ENCODE measurements at places on chromosomes 1 and 21.

DNA sequence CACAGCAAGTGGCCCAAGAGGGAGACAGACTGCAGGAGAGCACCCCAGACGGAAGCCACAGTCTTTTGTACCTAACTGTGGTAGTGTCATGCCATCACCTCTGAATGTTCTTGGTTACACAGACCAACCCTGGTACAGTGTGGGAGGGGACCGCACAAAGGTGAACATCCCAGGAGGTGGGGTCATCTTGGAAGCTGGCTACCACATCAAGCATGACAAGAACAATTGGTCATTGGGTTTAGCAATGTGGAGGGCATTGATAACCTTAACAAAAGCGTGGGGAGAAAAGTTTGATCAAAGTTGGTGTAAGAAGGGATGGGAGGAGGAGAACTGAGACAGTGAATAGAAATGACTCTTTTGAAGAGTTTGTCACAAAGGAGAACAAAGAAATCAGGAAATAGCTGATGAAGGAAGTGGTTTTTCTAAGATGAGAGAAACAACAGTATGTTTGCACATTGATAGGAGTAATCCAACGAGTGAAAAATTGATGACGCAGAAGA is 87.1 kb upstream of the CACNA1E start:
- H3K4me1 ChIP-seq = peaks cover 83% of the 10 kb centered on the region
- peak; percentile 39 for DNase-seq
- H3K4me3 ChIP-seq = peak overlapping the region; percentile 23
- peak overlapping the region; percentile 64 for H3K27ac ChIP-seq

GRCh38 chr1:4637616-4638344 is 16.6 kb upstream of the AJAP1 start:
- no peak overlapping the region for H3K4me3 ChIP-seq
- no peaks in the 10 kb centered on the region for H3K36me3 ChIP-seq
- no peaks in the 10 kb centered on the region for H3K27me3 ChIP-seq
- H3K4me1 ChIP-seq = no peaks in the 10 kb centered on the region
- no peak for DNase-seq
- H3K27ac ChIP-seq = no peak overlapping the region

- no peak for DNase-seq
- H3K4me1 ChIP-seq = peaks cover 20% of the 10 kb centered on the region
- H3K36me3 ChIP-seq = peaks cover 35% of the 10 kb centered on the region
- H3K27me3 ChIP-seq = no peaks in the 10 kb centered on the region
- peak overlapping the region; percentile 61 for H3K27ac ChIP-seq
- H3K4me3 ChIP-seq = no peak overlapping the region
Measured at GRCh38 chr1:113792986-113793385, 19.3 kb downstream of the RSBN1 start.

DNA sequence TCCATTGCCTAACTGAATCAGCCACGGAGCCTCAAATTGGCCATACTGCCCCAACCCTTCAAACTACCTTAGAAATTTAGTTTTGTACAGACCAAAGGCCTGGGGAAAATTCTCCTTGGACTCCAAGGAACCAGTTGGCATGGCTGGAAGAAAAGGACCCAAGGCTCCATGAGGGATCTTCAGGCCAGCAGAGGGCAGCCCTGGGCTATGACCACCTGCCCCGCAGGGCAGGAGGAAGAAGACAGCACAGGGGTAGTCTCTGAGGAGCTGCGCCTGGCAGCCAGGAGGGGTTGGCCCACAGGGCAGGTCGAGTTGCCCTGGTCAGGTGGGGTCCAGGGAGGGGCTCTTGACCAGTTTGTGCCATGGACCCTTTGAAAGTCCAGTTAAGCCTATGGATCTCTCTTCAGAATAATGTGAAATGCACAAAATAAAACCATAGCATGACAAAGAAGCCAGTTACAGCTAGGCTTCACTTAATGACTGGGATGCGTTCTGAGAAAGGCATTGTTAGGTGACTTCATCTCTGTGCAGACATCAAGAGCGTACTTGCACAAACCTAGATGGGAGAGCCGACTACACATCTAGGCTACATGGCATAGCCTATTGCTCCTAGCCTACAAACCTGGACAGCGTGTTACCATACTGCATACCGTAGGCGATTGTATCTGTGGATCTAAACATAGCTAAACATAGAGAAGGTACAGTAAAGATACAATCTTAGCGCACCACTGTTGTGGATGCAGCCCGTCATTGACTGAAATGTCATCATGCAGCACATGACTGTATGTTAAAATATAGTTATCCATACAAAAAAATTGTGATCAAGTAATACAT is 26.1 kb downstream of the CACNA1S start:
- H3K27me3 ChIP-seq = no peaks in the 10 kb centered on the region
- H3K4me1 ChIP-seq = peaks cover 4% of the 10 kb centered on the region
- H3K36me3 ChIP-seq = no peaks in the 10 kb centered on the region
- peak; percentile 19 for DNase-seq
- no peak overlapping the region for H3K4me3 ChIP-seq

DNA sequence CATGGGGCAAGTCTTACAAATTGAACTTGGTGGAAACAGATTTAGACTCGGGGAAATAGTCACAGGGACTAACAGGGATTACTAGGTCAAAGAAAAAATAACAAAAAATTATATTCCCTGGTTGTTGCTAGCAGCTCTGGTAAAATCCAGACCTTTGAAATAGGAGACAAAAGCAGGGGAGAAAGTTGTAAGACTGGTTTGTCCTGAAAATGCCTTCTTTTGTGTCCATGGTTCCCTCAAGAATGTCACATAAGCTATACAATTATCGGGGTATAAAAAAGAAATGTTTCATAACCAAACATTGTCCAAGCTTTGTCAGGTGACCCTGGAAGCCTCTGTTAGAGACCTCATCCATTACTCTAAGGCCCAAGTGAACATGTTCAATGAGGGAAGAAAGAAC is 33.1 kb downstream of the KIAA0319L start:
- H3K36me3 ChIP-seq = no peaks in the 10 kb centered on the region
- no peaks in the 10 kb centered on the region for H3K4me1 ChIP-seq
- no peak overlapping the region for H3K27ac ChIP-seq
- DNase-seq = no peak
- no peak overlapping the region for H3K4me3 ChIP-seq

DNA sequence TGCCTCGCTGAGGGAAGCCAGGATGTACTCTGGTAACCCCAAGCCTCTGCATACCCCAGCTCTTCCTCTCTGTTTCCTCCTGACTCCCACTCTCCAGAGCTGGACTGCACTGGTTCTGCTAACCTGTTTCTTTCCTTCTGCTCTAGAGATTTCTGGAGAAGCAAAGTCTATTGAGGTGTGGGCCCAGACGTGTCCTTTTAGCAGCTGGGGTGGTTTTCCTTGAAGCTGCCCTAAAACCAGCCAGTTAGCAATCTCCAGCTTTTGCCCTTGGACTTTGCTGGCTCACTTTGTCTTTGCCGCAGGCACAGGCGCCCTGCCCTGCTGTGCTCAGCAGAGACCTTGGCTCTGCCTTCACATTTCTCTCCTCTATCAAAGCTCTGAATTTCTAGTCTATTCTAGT is 171.8 kb upstream of the IVNS1ABP start:
- H3K27me3 ChIP-seq = no peaks in the 10 kb centered on the region
- H3K4me1 ChIP-seq = no peaks in the 10 kb centered on the region
- no peak overlapping the region for H3K4me3 ChIP-seq
- no peaks in the 10 kb centered on the region for H3K36me3 ChIP-seq
- H3K27ac ChIP-seq = no peak overlapping the region

GRCh38 chr1:107535091-107535490 is 394.3 kb downstream of the NTNG1 start:
- H3K4me3 ChIP-seq = no peak overlapping the region
- no peak overlapping the region for H3K27ac ChIP-seq
- no peaks in the 10 kb centered on the region for H3K27me3 ChIP-seq

- no peak overlapping the region for H3K4me3 ChIP-seq
- H3K27ac ChIP-seq = no peak overlapping the region
- no peaks in the 10 kb centered on the region for H3K27me3 ChIP-seq
- H3K4me1 ChIP-seq = no peaks in the 10 kb centered on the region
- no peak for DNase-seq
- peaks cover 26% of the 10 kb centered on the region for H3K36me3 ChIP-seq
Measured at GRCh38 chr1:226974544-226975258, 34.6 kb downstream of the COQ8A start.

- no peak overlapping the region for H3K27ac ChIP-seq
- H3K36me3 ChIP-seq = no peaks in the 10 kb centered on the region
- H3K4me1 ChIP-seq = no peaks in the 10 kb centered on the region
- no peak overlapping the region for H3K4me3 ChIP-seq
- DNase-seq = no peak
Measured at GRCh38 chr1:163571950-163572349, 250.2 kb downstream of the NUF2 start.

DNA sequence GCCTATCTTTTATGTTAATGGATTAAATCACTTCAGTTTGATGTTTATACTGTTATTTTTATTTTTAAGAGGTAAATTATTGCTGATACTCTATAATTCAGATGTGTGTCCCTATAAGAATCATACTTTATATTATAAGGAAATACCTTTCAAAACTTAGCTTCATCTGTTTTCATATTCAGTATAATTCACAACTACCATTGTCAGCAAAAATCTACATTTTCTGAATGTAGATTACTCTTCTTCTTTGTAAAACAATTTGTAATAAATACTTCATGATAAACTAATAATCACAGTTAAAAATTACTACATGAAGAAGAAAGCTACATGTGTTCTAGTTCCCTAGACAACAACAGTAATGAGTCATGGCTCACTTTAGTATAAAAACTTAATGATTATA is 115.4 kb upstream of the SERTAD4 start:
- no peaks in the 10 kb centered on the region for H3K36me3 ChIP-seq
- H3K27me3 ChIP-seq = peaks cover 3% of the 10 kb centered on the region
- no peak overlapping the region for H3K27ac ChIP-seq
- DNase-seq = no peak

DNA sequence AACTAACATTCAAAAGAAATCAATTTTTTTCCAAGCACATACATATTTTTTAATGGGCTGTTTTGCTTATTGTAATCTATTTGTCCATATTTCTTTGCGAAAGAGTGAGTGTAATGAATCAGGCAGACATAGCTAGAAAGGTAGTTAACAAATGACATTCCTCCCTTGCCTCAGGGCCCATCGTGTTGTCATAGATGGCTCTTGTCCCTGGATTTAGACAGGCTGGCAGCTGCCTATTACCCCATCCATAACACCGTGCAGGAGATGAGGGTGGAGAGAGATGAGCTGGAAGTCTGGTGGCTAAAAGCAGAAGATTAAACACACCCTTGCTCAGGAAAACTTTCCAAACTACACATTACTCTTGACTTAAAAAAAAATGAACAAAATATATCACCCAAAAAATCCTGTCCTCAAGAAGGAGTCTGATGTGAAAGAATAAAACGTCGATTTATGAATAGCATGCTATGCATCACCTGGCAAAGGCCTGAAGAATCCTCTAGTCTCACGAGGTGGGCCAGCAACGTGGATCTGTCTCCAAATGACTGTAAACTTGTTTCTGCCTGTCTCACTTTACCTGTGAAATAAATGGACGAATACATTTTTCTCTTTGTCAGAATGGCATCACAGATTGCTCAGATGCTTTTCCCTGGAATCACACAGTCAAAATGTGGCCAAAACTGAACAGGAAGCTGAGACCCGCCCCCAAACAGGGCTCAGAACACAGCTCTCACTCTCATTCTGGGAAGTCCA is 55.7 kb downstream of the C21orf91 start:
- H3K4me3 ChIP-seq = no peak overlapping the region
- no peak overlapping the region for H3K27ac ChIP-seq
- H3K4me1 ChIP-seq = no peaks in the 10 kb centered on the region
- no peaks in the 10 kb centered on the region for H3K27me3 ChIP-seq
- DNase-seq = no peak

GRCh38 chr1:205590777-205591513 is 40.9 kb downstream of the ELK4 start:
- H3K4me1 ChIP-seq = peaks cover 31% of the 10 kb centered on the region
- no peaks in the 10 kb centered on the region for H3K27me3 ChIP-seq
- H3K4me3 ChIP-seq = no peak overlapping the region

Measured in CD4-positive, alpha-beta T cell (primary cell).